ENCODE measurements at places on chromosomes 12 and 14. TPM values are rescaled to one million over a fixed set of nuclear protein-coding genes. Genes with fewer than 3 reads are reported as not detected.

Gene LIN52
- 9.6 TPM for total RNA-seq

Gene PAX9
- total RNA-seq = not detected

DNA sequence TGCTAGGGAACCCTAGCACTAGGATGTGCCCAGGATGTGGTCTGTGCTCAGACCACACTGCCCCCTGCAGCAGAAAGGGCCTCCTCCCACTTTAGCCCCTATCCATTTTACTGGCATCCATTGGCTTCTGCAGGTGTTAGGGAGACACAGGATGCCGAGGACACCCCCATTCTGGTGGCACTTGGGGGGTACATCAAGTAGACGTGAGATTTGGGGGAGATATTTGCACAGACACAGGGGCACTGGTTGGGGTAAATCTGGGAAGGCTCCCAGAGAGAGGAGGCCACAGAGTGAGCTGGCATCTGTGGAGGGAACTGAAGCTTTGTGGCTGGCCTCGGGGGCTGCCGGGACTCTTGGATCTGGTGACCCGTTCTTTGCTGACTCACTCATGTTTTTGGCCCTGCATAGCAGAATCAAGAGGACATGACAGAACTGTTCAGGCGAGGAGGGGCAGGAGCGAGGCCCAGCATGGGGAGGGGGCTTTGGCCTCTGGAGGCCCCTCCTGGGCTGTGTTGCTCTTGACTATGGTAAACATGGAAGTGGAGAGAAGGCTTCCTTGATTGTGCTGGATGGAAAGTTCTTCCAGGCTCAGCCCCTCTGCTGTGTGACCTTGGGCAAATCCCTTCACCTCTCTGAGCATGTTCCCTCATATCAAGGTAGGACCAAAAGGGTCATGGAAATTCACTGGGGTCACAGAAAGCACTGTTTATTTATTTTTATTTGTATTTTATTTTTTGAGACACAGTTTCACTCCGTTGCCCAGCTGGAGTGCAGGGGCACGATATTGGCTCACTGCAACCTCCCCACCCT is 1.8 kb downstream of the PLBD2 start:
- DNase-seq = no peak

DNA sequence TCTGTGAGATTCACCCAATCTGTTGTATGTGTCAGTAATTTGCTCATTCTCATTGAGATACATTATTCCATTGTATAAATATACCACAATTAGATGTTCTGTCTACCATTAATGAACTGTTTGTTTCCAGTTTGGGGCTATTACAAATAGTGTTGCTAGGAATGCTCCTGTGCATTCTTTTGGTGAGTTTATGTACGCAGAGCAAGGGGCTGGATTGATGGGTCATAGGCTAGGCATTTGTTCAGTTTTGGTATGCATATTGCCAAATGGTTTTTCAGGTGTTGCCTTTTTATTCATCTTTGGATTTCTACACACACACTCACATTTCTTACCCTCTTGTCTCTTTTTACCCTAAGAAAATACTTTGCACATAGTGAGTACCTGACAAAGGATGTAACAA is 93.4 kb downstream of the GPATCH2L start:
- DNase-seq = no peak

- DNase-seq = no peak
Observed at GRCh38 chr12:128305336-128305892, 38.4 kb downstream of the TMEM132C start.

GRCh38 chr14:92728759-92729364 is 19.6 kb downstream of the LGMN start:
- DNase-seq = no peak

GRCh38 chr14:32070282-32070681 is 6.8 kb upstream of the ARHGAP5 start:
- no peak for DNase-seq

GRCh38 chr14:69804902-69805301 is 7.9 kb upstream of the SLC10A1 start:
- no peak for DNase-seq

GRCh38 chr14:33676135-33676566 is 274.7 kb downstream of the EGLN3 start:
- no peak for DNase-seq
